ENCODE measurements at places on chromosomes 11 and 22.

- ATAC-seq: no peak
These were observed 375.0 kb downstream of the NTM start for GRCh38 chr11:131745405-131745804.

- ATAC-seq: no peak
These were observed 24.6 kb upstream of the SMPD1 start for GRCh38 chr11:6365659-6366058.

- ATAC-seq: no peak
These were observed 2.3 kb downstream of the MS4A4E start for GRCh38 chr11:60240662-60241061.

GRCh38 chr11:60059521-60060240 is 3.2 kb downstream of the MS4A3 start:
- no peak for ATAC-seq

GRCh38 chr22:46092670-46093410 is 57.5 kb upstream of the PPARA start:
- no peak for ATAC-seq

- ATAC-seq: no peak
These were observed 13.0 kb upstream of the CHRM4 start for GRCh38 chr11:46404476-46405017.

DNA sequence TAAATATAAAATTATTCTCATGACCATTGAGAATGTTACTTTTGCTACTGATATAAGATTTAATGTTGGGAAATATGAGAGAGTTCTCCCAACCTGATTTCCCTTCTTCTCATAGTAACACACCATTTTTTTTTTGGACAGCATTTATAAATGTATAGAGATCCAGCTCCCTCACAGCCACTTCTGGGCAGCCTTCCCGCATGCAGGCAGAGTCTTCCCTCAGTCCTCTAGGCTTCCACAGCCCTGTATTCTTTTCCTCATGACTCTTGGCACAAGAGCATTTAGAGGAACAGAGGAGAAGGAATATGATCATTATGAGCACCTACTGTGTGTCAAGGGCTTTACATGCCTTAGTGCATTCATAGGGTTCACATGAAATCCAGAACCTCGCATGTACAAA is 9.0 kb downstream of the DTX4 start:
- no peak for ATAC-seq
